ENCODE measurements at places on chromosomes 1 and 21. TPM values are rescaled to one million over a fixed set of nuclear protein-coding genes. Genes with fewer than 3 reads are reported as not detected.

Gene OR2L8
- not detected for total RNA-seq

Gene HSPA6
- total RNA-seq, result 2.8 TPM

GRCh38 chr1:11935057-11935412 lies 518 bp downstream of the PLOD1 start:
- DNase-seq, result no peak

Gene BEND5
- total RNA-seq, result 3.2 TPM

GRCh38 chr1:74847715-74848114 lies 114.8 kb downstream of the TYW3 start:
- DNase-seq, result no peak

GRCh38 chr1:229440851-229441537 lies 7.1 kb upstream of the ACTA1 start:
- DNase-seq, result no peak

Gene LAD1
- total RNA-seq, result 1.4 TPM

Gene KRTAP11-1
- not detected for total RNA-seq

DNA sequence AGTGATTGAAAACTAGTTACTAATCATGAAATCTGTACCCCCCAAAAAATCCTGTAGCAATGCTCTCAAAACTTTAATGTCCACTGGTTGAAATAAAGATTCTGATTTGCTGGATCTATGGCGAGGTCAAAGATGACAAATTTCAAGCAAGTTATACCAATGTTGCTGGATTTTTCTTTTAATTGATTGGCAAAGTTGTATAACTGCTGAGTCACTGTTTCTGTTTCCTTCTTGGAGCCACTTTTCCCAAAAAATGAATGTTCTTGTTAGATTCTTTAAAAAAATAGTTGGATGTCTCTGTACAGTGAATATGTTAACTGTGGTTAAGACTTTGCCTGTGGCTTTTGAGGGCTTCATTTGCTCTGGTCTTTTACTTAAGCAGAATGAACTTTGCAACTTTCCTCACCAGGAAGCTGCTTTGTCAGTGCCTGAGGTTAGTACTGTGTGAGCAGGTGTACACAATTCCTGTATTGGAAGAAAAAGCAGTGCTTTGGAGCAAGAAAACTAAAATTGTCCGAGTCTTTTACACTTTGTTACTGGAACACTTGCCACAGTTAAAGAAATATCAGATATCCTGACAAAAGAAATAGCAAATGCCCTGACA lies 1211.9 kb downstream of the MRPL39 start:
- DNase-seq, result no peak

DNA sequence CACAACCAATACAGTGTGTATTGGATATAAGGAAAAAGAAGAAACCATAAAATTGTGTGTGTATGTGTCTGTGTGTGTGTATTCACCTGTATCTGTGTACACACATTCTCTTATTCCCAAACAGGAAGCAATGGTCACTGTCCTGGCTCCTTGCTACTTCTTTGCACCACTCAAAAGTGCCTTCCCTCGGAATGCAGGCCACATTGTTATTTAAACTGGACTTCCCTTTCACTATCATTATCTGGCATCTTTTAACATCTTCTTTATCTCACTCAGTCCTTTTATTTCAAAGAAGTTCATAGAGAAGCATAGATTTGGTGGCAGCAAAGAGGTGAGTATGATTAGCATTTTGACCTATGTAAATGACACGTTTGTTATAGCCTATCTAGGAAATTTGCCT lies 803.7 kb downstream of the NCAM2 start:
- no peak for DNase-seq

Measured in left cardiac atrium (tissue), 4 donors.